ENCODE measurements at places on chromosomes 6 and 20.

- no peak for DNase-seq
Measured at GRCh38 chr6:137882225-137882961, 15.3 kb downstream of the TNFAIP3 start.

- no peak for DNase-seq
Measured at GRCh38 chr20:59976156-59976782, 18.0 kb downstream of the CDH26 start.

DNA sequence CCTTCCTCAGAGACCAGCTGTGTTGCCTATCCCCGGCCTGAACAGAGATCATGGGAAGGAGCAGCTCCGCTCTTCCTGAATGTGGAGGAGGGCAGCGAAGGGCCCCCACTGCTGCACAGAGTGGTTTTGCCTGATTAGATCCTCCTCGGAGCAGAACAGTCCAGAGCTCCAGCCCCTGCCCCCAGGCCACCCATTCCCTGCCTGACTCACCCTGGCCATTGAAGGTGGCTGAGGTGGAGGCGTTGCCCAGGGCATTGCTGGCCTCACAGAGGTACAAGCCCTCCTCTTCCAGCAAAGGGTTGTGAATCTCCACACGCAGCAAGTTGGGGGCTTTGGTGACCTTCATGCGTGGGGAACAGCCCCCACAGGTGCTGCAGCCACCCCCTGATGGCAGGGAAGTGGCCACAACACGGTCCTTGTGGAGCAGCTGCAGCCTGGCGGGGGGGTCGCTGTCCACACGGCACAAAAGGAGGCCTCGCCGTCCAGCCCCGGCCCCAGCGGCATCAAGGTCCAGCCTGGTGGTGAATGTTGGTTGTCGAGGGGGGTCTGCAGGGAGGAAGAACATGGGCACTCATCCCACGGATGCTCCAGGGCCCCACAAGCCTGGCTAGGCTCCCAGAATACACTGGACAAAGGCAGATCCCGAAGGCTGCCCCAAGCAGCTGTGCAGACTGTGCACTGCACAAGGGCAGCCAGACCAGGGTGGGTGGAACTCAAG is 14.7 kb downstream of the SIGLEC1 start:
- no peak for DNase-seq

DNA sequence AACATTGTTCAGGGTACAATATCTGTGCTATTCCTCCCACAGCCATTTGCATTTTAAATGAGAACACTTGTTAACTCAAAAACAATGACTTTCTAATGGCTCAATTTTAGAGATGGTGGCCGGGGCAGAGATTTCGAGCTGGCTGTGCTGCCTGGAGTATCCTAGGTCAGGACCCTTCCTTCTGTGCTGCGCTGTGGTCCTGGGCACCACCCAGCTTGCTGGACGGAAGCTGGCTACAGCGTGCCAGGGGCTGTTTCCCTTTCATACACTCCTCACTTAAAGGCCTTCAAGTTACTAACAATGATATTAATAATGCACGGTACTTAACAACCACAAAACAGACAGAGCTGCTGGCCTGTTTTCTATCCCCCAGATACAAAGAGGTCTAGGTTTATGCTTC is 194.4 kb upstream of the CST7 start:
- DNase-seq = no peak

DNA sequence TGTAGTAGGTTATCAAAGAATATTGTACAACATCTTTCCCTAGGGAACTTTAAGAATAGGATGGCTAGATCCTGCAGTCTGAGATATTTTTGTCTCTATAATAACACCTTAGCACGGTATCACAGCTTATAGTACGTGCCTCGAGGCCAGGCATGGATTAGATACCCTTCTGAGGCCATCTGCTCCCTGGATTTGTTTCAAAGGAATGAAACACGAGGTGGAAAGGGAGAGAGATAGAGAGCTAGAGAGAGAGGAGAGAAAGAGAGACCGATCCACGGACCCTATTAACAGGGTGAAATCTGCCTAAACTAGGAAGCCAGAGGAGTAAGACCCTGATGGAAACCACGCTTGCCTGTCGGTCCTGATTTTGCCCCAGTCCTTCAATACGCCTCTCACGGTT is 92.5 kb downstream of the CD83 start:
- no peak for DNase-seq

DNA sequence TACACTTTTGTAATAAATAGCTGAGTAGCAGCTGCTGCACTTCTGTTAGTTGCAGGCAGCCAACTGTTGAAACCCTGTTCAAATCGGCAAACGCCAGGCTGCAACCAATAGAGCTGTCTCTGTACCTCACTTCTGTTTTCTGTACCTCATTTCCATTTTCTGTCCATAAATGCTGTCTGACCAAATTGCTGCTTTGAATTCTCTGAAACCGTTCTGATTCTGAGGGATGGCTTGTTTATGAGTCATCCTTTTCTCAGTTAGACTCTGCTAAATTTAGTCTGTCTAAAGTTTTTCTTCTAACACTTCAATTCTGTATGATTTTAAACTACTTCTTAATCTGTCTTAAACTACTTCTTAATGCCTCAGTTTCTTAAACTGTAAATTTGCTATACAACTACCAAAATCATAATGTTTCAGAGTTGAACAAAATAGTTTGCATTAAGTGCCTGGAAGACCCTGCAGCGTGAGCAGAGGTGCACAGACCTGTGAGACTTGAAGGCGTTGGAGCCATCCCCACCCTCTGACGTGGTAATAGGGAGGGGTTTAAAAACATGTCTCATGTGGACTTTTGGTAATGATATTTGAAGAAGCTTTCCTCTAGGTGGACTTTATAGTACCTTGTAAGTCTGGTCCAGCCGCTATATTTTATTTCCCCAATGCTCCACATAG is 9.6 kb downstream of the BTNL2 start:
- no peak for DNase-seq

DNA sequence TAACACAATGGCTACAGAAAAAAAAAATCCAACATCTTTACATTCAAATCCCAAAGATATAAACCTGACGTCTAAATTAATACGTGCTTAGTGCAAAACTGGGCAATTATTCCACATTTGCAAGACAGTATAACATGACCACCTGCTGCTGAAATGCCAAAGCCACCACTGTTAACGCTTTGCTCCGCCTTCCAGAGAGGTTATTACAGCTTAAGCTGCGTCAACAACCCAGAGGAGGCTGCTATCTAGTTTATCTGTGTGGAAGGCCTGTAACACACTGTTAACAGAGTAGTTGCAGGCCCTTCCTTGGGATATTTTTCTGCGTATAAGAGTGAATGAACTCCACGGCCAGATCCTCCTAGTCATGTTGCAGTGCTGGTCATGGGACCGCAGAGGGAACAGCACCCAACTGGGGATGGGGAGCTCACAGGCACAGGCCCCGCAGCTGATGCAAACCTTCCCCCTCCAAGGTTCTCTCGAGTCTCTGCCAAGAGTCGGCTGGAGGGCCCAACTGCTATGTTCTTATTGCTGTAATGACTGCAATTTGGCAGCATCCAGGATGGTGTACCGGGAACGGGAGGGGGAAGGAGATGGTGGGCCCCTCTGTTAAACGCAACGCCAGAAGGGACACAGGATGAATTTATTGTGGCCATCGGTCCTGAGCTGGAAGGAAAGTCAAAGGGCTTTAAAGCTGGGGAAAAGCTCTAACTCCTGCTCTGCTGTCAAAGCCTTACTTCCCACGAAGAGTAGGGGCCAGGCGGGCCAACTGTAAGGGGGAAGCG is 993 bp upstream of the NCOA7 start:
- DNase-seq = peak; percentile 24

DNA sequence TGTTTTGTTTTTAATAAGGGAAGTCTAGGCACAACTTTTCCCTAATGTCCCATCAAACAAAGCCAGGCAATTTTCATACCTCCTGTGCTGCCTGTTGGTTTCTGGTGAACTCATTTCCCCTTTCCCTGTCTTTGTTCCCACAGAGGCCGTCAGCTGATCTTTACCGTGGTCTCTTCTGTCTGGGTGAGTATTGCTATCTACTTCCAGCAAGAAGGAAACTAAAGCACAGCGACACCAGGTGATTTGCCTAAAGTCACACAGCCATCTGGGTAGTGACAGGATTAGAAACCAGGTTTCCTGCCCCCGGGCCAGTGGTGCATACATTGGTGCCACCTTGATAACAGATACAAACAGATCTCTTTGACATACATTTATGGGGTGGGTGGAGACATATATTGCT is 59.6 kb downstream of the RAB44 start:
- no peak for DNase-seq

- no peak for DNase-seq
Measured at GRCh38 chr20:52993076-52993475, 20.9 kb downstream of the TSHZ2 start.

DNA sequence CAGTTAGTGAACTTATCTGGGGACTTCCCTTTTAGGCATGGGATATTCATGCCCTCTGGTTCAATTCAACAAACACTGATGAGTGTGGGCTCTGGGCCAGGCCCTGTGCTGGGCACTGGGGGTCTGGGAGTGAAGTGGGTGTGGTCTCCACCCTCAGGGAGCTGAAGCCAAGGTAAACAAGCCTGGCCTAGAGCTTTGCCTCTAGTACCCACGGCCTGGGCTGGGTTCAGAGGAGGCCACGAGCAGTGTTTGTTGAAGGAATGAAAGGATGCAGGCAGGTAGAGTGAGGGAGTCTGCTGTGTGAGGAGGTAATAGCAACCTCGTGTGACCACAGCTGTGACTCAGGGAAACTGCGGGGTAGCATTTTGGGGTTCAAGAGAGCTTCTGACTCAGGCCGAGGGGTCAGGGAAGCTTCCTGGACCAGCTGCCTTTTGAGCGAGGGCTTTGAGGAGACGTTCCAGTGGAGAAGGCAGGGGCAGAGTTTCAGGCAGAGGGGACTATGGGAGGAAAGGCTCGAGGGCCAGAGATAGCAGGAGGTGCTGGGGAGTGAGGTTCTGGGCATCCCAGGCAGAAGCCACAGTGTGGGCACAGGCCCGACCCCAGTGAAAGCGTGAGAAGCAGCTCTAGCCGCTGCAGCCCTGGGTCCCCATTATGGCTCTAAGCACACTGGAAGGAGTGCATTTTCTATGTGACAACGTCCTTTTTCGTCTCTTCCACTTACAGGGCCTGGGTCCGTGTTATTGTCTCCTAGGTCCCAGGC is 5.6 kb downstream of the MYLK2 start:
- DNase-seq = no peak

GRCh38 chr6:111201244-111201554 is 113.9 kb downstream of the SLC16A10 start:
- DNase-seq = no peak

- no peak for DNase-seq
Measured at GRCh38 chr6:35736982-35737412, at the start of gene ARMC12. ARMC12 (plus strand) TSS chr6:35737032; CDS start chr6:35737109, 77 bp downstream.

GRCh38 chr20:11888648-11889047 is 29.0 kb upstream of the BTBD3 start:
- no peak for DNase-seq

DNA sequence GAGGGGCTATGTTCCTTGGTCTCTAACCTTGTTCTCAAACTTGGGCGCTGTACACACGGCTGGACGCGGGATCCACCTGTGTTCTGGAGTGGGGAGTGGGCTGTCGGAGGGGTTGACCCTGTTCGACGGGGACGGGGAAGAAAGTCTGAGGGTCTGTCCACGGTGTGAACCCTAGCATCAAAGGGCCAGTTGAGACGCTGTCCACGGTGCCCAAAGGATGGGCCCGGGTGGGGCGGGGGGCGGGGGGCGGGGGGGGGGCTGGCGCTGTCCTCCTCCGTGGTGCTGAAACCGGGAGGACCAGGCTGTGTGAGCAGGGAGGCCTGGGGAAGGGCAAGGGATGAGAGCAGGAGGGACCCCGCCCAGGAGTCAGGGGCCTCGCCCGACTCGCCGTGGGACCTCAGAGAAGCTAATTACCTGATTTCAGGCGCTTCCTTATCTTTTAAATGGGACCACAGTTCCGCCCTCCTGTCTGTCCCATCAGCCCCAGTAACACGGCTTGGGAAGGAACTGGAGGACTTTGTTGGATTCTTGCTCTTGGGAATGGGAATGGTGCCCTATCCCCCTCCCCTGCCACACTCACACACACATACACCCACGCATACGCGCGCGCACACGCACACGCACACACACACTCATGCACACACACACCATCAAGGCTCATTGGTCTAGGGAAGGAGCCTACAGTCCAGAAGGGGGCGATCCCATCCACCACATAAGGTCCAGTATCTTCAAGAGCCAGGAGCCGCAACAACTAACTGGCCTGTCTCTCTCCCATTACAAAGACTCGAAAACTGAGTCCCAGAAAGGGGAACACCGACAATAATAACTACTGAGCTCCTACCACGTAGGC is 1.0 kb upstream of the VSTM2L start:
- no peak for DNase-seq

GRCh38 chr6:170074435-170074834 is 216.4 kb downstream of the DLL1 start:
- no peak for DNase-seq

DNA sequence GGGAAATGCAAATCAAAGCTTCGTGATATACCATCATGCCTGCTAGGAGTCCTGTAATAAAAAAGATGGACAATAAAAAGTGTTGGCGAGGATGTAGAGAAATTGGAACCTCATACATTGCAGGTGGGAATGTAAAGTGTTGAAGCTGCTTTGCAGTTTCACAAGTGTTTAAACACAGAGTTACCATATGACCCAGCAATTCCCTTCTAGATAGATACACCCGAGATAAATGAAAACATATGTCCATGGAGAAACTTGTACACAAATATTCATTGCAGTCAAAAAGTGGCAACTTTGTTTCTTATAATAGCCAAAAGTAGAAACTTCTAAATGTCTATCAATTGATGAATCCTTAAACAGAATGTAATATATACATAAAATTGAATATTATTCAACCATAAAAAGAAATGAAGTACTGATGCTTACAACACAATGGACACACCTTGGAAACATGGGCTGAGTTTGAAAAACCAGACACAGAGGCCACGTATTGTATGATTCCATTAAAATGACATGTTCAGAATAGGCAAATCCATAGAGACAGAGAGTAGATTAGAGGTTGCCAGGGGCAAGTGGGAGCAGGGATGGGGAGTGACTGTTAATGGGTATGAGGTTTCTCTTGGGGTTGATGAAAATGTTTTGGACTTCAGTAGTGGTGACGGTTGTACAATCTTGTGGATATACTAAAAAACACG is 20.8 kb upstream of the ERVFRD-1 start:
- no peak for DNase-seq

- DNase-seq = no peak
Measured at GRCh38 chr6:133298801-133299200, 57.6 kb downstream of the EYA4 start.

Measured in stimulated activated CD4-positive, alpha-beta T cell treated with anti-CD3 and anti-CD28 coated beads, Interleukin-12 subunit alpha, Interleukin-12 subunit beta, amount 100 ng/mL, for 24 hours (primary cell).